ENCODE measurements at places on chromosomes 1 and 21.
A peak's percentile ranks its signal among the peaks of the same experiment; 100 is the strongest.

DNA sequence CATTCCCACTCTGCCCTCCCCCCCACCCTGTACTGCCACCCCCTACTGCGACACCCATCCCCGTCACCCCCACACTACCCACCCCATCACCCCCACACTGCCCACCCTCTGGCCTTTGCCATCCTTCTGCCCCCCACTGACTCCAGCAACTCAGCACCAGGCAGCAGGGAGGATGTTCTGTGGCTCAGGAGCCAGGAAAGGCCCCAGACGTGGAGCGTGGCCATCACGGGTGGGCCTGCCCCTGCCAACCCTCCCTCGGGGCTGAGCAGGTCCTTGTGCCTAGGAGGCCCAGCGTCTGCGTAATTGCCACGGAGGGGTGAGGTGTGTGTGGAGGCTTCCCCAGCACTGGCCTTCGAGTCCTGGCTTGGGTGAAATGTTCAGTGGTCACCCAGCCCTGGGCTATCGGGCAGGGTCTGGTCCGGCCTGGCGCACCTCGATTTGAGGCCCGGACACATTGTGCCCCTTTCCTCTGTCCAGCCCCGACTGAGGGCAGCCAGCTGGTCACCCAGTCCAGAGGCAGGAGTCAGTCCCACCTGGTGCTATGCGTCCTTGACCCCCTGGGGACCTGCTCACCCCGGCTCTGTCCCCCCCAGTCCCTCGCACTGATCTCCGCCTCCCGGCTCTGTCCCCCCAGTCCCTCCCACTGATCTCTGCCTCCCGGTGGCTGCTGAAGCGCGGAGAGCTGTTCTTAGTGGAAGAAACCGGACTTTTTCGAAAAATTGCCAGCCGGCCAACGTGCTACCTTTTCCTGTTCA, 23.0 kb downstream of the ARHGEF16 start:
- DNase-seq = no peak

DNA sequence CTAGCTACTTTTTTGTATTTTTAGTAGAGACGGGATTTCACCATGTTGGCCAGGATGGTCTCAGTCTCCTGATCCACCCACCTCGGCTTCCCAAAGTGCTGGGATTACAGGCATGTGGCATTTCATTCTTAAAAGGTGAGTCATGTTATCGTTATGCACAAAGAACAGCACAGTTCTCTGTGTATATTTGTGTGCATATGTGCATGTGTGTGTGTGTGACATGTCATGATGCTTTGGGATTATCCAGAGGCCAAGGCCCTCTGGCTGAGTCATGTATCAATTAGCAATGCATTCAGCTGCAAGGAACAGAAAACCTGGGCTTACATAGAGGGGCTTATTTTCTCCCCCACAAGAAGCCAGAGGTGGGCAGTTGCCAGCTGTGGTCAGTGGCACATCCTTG, 301.7 kb upstream of the KAZN start:
- DNase-seq = no peak

DNA sequence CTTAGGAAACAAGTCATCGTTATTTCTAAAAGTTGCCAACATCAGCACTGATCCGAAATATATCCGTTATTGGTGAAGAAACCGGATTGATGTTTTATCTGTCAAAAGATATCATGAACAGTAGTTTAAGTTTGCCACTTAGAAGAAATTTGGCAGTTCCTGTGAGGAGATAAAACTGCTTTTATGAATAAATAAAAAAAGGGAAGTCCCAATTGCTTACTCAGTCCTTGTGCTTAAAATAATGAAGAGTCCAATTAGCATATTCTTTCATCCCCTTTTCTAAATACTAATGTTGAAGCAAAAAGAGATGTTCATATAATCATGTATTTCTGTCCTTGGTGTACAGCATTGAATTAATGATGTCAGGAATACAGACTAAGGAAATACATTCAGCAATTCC, 164.6 kb downstream of the NCAM2 start:
- DNase-seq = no peak

DNA sequence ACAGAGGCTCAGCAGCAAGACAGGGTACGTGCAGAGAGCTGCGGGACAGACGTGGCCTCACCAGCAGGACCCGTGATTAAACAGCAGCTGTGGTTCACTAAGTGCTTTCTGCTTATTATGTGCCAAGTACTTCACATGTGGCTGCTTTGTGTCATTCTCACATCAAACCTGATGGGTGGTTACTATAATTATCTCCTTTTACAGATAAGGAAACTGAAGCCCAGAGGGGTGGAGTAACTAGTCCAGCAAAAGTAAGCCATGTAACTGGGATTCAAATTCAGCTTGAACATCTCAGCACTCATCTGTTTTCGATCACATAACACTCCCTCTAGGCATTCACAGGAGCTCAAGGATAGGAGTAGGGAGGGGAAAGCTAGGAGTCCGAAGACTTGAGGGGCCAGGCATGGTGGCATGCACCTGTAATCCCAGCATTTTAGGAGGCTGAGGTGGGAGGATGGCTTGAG, 50.8 kb upstream of the CLIC4 start:
- DNase-seq = no peak

DNA sequence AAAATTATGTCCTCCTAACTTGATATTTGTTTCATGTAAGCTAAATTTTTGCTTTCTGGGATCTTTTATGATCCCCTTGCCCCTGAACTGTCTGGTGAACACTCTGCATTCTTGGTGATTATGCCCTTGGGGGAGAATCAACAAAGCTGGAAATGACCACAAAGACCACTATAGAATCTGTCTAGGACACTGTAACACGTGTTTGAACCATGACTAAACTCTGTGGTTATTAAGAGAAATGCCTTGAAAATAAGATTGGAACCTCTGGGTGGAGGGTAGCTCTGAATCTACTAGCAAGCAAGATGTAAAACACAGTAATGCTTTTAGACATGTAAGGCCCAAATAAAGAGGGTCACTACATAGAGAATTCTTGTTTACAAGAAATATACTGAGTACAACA, 237.5 kb downstream of the HMCN1 start:
- DNase-seq = no peak

GRCh38 chr1:115454837-115455511, 116.9 kb upstream of the NGF start:
- no peak for DNase-seq

DNA sequence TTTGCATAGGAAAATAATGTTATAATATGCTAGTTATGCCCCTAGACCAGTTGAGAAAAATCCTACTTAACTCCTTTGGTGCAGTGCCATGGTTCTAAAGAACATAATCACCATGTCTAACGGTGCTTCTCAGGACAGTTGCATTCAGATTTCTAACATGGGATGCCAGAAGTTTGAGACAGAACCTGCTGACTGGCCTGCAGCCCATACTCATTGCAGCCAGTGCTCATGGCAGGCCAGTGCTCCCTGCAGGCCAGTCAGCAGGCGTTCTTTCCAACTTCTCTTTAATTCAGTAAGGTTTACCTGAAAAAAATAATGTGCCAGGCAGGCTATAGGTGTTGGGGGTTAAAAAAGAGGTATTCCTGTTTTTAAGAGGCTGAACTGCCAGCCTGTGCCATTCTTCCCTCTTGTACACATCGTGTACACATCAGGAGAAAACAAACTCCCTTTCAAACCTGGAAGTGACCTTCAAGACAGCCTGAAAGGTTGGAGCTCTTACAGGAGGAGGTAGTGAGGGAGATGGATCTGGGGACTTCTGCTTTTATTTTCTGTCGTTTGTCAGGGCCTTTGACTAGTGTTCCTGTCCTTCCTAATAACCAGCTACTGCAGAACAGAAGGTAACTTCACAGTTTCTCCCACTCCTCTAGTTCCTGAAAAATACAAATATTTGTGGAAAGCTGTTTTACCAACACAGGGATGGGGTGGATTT, 146.0 kb upstream of the MAGI3 start:
- DNase-seq = no peak

DNA sequence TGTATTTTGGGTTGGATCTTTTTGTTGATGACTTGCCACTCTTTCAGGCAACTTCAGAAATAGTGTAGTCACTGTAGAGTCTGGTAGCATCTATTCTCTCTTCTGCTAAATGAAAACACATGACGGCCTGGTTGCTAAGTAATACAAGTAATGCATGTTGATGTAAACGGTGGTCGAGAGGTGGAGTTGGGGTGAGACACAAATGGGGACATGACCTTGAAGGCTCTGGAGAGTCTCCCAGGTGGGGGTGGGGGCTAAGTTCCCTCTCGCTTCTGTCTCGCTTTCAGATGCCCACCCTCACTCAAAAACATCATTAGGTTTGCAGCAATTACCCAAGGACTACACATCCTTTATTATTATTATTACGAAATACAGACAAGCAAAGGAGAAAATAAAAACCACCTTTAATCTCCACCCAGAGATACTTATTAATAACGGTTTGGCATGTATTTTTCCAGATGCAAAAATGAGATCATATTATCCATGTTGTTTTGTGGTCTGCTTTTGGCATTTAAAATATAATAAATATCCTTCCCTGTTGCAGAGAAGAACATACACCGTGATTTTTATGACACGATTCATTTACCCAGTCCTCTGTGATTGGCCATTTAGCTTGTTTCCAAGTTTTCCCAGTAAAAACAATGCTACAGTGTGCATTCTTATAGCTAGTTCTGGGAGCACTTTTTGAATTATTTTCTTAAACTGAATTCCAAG, 138.1 kb downstream of the MIS18A start:
- DNase-seq = no peak

- DNase-seq = no peak
These were observed 86.4 kb downstream of the NAV1 start for GRCh38 chr1:201625226-201625761.

DNA sequence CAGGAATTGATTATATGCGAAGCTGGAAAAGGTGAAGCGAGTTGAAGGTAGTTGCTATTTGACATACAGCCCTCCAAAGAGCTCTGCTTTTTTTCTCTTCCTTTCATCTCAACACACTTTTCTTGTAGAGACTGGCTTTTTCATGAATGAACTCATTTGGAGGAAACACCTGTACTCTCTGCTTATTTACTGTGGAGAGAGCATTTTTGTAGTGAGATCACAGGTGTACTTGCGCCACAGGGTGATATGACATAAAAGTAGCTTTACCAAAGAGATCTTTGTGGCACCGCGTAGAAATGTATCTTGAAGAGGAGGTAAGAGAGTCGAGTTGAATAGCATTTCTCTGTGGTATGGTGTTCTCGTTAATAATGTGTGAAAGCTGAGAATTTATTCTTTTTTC, 187.6 kb downstream of the VPS13D start:
- no peak for DNase-seq

GRCh38 chr1:222552882-222553281, 5.0 kb upstream of the HHIPL2 start:
- no peak for DNase-seq

GRCh38 chr1:214292322-214292721, 11.4 kb downstream of the SMYD2 start:
- DNase-seq = no peak

- DNase-seq = peak; percentile 38
These were observed 1.6 kb upstream of the KCND3 start for GRCh38 chr1:111990878-111991718.

GRCh38 chr1:226429858-226430715, 22.2 kb upstream of the PARP1 start:
- no peak for DNase-seq

GRCh38 chr1:34320053-34320669, 143.5 kb downstream of the C1orf94 start:
- DNase-seq = no peak

DNA sequence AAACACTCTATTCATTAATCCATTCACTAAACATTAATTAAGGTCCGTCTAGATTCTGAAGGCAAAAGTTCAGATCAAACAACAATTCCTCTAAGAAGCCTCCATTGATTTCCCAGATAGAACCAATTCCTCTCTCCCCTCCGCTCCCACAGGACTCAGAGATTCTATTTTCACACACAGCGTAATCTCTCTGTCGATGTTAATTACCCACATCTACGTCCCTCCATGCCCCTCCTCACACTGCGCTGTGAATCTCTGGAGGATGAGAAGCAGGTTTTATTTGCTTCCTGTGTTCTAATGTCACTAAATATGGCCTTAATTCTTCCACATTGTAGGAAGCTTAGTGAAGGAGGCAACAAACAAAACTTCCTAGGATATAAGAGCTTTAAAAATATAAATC, 306.7 kb downstream of the DSCAM start:
- DNase-seq = no peak

DNA sequence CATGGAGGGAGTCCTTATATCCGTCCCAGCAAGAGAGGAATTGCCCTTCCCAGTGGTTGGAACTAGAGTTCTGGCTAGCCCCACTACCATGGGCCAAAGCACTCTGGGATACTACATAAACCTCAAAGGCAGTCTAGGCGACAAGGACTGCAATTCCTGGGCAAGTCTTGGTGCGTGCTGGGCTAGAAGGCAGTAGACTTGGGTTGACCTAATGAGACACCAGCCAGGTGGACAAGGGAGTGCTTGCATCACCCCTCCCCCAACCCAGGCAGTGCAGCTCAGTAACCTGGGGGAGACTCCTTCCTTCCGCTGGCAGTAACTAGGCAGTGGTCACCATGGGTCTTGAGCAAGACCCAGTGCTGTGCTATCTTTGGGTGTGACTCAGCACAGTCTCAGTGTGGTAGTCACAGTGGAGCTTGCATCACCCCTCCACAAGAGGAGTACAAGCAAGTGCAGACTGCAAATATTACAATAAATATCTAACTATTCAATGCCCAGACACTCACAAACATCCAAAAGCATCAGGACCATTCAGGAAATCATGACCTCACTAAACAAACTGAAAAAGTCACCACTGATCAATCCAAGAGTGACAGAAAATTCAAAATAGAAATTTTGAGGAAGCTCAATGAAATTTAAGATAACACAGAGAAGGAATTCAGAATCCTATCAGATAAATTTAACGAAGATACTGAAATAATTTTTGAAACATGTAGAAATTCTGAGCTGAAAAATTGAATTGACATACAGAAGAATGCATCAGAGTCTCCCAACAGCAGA, 84.7 kb upstream of the LYPLAL1 start:
- DNase-seq = peak; percentile 47

GRCh38 chr1:94422115-94422820, 4.1 kb downstream of the ABCD3 start:
- no peak for DNase-seq

GRCh38 chr1:69221524-69221923, 346.2 kb upstream of the LRRC7 start:
- no peak for DNase-seq

GRCh38 chr1:214445199-214445598, 106.2 kb downstream of the PTPN14 start:
- no peak for DNase-seq

GRCh38 chr1:230067871-230068620, 1.0 kb downstream of the GALNT2 start:
- no peak for DNase-seq

DNA sequence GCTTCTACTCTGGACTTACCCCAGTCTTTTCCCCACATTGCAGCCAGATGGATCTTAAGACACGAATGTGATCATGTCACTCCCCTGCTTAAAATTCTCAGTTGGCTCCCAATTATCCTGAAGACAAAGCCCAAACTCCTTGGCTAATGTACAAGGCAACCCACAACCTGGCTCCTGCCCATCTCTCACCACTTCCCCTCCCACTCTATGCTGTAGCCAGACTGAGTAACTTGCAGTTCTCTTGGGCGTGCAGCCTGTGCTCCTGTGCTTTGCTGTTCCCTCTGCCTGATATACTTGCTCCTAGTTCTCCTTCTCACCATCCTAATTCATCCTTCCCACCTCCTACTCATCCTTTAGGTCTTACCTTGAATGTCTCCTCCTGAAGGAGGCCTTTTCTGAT, 56.2 kb downstream of the LGR6 start:
- no peak for DNase-seq

- no peak for DNase-seq
These were observed at the start of gene HUNK for GRCh38 chr21:31872452-31873274. HUNK (plus strand) TSS chr21:31873020; CDS start chr21:31873675, 655 bp downstream.

Data from omental fat pad (tissue), 4 donors.